ENCODE measurements at places on chromosomes 12 and 14.

- peak; percentile 90 for DNase-seq
Observed at GRCh38 chr14:99879401-99880295, 86.4 kb downstream of the EML1 start.

- DNase-seq, result no peak
Observed at GRCh38 chr14:41449066-41449465, 157.6 kb upstream of the LRFN5 start.

- peak; percentile 85 for DNase-seq
Observed at GRCh38 chr14:73239393-73240241, 2.3 kb downstream of the PAPLN start.

GRCh38 chr12:48819986-48820725 lies 1.9 kb downstream of the CACNB3 start:
- DNase-seq, result no peak

DNA sequence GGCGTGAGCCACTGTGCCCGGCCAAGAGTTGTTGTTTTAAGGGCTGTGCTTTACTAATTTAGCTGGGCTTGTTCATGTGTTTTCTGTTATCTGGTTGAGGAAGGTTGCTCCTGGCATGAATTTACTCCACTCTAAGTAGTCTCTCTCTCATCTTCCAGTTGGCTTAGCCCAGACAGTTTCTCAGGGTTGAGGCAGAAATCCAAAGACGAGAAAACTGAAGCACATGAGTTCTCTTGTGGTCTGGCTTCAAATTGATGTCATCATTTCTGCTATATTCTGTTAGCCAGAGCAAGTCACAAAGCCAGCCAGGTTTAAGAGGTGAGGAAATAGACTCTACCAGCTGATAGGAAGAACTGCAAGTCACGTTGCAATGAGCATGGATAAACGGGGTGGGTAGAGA lies 57.9 kb downstream of the E2F7 start:
- DNase-seq, result no peak

DNA sequence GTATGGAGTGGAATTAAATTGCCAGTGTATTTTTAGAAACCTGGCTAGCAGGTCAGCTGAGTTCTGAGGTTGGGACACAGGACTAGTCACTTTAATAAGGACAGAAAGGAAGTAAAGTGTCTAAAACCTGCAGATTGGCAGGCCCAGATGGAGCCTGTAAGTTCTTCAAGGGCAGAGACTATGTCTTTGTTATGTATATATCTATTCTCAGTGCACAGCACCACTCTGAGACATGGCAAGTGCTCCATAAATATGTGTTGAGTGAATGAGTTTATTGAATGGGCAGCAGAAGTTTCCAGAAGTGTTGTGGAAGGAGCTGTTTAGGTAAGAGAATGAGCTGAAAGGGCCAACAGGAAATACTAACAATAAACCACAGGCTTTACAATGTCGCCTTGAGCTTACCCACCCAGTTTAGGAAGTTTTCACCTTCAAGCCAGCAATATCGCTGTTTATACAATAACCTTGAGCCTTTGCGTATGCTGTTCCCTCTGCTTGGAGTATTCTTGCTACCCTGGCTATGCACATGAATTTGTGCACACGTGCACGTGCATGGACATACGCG lies 109.5 kb upstream of the TMPO start:
- DNase-seq, result no peak

- no peak for DNase-seq
Observed at GRCh38 chr14:91438845-91439244, 21.2 kb upstream of the CCDC88C start.

DNA sequence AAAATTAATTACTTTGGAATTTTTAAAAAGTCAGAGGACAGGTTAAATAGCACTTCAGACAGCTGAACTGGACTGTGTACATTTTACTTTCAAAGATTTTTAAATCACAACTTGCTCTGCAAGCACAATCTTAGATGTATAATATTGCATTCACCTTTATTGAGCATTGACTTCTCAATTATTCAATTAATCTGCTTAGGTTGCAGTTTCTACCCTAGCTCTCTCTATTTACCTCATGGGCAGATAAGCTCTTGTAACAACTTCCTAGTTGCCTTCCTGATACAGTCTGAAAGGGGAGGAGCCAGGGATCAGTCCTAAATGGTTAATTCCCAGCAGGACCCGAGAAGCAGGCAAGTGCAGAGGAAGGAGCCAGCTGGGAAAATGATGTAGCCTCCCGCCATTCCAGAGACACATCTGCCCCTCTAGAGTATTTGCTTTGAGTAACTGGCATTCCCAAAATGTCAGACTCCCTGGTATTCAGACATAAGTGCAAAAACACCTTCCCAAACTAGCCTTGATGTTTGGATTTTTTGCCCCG lies 302.8 kb downstream of the GALC start:
- DNase-seq, result no peak

- peak; percentile 18 for DNase-seq
Observed at GRCh38 chr12:4108803-4109345, 164.7 kb upstream of the CCND2 start.

- peak; percentile 15 for DNase-seq
Observed at GRCh38 chr12:1907652-1908611, 10.5 kb downstream of the CACNA2D4 start.

- no peak for DNase-seq
Observed at GRCh38 chr12:115716551-115716950, 560.9 kb downstream of the MED13L start.
